ENCODE measurements at places on chromosomes 2 and 18.
A peak's percentile ranks its signal among the peaks of the same experiment; 100 is the strongest.

DNA sequence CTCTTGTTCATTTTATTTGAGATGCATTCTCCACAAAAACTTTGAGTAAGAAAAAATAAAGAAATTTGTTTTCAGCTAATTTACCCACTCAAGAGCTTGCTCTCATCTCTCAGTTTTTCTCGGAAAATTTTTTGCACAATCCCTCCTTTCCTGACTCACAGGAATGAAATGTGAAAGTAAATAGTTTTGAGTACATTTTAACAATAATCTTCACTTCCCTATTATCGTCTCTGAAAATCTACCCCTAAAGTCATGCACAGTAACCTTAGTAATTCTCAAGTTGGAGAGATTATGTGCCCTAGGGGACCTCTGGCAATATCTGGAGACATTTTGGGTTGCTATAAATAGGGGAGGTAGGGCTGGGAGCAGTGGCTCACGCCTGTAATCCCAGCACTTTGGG is 2.6 kb downstream of the CYB5A start:
- H3K36me3 ChIP-seq = no peaks in the 10 kb centered on the region
- peaks cover 26% of the 10 kb centered on the region for H3K4me1 ChIP-seq
- no peak overlapping the region for H3K27ac ChIP-seq
- no peaks in the 10 kb centered on the region for H3K27me3 ChIP-seq

DNA sequence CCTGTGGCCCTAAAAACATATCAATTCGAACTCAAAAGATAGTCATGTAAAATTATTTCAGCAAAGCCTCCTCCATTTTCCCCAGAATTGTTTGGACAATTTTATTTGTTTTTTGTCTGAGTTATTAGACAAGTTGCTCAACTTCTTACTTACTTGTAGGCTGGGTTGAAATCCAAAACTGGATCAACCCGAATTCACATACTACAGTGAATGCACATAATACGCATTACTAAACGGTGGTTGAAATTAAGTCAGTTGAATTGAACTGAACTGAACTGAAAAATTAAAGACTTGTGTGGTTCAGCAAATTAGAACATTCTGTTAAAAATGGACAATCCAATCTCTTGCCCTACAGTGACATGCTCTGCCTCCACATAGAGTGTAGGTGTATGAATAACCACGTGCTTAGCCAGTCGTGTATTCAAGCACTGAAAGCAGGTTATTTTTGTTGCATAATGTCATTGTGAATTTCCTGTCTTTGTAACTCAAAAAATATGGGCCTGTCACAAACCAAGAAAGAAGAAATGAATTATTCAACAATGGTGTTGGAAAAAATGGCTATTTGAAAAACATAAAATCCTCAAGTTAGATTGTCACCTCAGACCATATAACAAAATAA is 441.0 kb downstream of the TXNL1 start:
- no peaks in the 10 kb centered on the region for H3K27me3 ChIP-seq
- peaks cover 30% of the 10 kb centered on the region for H3K4me1 ChIP-seq
- H3K4me3 ChIP-seq = no peak overlapping the region

DNA sequence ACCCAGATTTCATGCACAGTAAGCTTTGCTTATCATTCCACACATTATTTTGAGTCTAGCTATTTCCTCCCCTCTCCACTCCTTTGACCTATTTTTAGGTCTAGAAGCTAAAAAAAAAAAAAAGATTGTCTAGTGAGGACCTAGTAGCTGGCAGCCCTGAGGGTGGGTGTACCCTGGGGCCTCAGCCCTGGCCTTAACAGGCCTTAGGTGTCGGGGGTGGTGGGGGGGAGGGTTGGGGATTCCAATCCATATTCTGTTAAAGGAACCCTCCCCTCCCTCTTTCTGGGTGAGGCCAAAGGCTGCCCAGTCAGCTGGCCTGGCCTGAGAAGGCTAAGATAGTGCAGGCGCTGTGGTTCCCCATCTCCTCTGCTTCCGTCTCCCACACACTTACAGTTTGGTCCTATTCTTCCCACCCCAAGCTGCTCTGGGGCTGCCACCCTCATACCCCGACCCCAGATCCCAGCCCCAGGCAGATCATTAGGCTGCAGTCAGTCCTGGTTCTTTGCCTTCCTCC is 65.5 kb upstream of the HK2 start:
- H3K27me3 ChIP-seq = peaks cover 3% of the 10 kb centered on the region
- no peaks in the 10 kb centered on the region for H3K36me3 ChIP-seq
- no peak for DNase-seq
- no peak overlapping the region for H3K27ac ChIP-seq

DNA sequence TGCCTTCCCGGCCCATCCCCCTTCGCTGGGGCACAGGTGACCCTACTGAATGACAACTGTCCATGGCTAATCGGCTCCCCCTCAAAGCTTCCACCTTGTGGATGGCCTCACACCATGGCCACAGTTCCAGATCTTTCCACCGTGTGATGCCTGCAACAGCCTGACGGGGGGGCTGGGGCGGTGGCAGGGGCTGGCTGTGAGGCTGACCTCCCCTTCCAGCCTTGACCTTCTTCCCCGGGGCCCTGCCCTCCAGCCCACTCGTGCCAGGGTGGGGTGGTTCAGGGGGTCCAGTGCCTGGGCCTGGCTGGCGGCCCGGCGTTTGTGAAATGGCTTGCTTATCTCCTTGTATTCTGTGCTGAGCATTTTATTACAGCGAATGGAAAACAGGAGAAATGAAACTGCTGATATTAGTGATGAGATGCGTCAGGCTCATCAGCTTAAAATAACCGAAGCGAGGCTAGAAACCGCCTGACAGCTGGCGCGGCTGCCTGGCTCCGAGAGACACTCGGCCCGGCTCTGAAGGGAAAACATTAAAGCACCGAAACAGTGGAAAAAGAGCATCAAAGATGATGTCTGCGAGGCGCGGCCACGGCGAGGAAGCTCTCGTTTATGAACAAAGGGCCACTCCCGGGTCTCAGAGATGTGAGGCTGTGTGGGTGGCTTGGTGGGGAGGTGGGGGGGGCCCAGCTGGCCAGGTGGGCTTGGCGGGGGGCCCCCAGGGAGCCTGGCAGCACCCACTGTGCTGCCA is 916 bp upstream of the PDCD1 start:
- peak; percentile 78 for DNase-seq
- peaks cover 21% of the 10 kb centered on the region for H3K27me3 ChIP-seq
- H3K27ac ChIP-seq = peak overlapping the region; percentile 44
- H3K4me1 ChIP-seq = peaks cover 50% of the 10 kb centered on the region
- no peak overlapping the region for H3K4me3 ChIP-seq
- H3K36me3 ChIP-seq = no peaks in the 10 kb centered on the region
